ENCODE measurements at places on chromosomes 5 and 9. TPM values are rescaled to one million over a fixed set of nuclear protein-coding genes. Genes with fewer than 3 reads are reported as not detected.

NR5A1 gene
- total RNA-seq: 0.69 TPM

MLANA gene
- not detected for total RNA-seq

SLC27A6 gene
- total RNA-seq: 4.6 TPM

PTGES2 gene
- 56.5 TPM for total RNA-seq

COL23A1 gene
- total RNA-seq: 4.2 TPM

HTR4 gene
- total RNA-seq: 5.5 TPM

GFI1B gene
- total RNA-seq: 0.23 TPM

ACTBL2 gene
- total RNA-seq: not detected

ZNF189 gene
- 48.4 TPM for total RNA-seq

ECSCR gene
- total RNA-seq: 11.3 TPM

CATSPER3 gene
- total RNA-seq: 0.23 TPM

BHMT2 gene
- total RNA-seq: 1.2 TPM

LHX3 gene
- not detected for total RNA-seq

RLN2 gene
- 1.4 TPM for total RNA-seq

MRPS30 gene
- 156 TPM for total RNA-seq

IL11RA gene
- 7.2 TPM for total RNA-seq

CDHR2 gene
- total RNA-seq: 0.69 TPM

HSPB3 gene
- total RNA-seq: not detected

ADAMTSL2 gene
- total RNA-seq: 6.0 TPM

G3BP1 gene
- 81.0 TPM for total RNA-seq

WDR38 gene
- total RNA-seq: 2.1 TPM

ZNF354C gene
- 42.2 TPM for total RNA-seq

ZDHHC11 gene
- total RNA-seq: 10.4 TPM

SPINK7 gene
- total RNA-seq: not detected

Measured in diencephalon (tissue), 1 donor.